Esophagus squamous epithelium (tissue), 5 donors: ENCODE measurements at places on chromosomes 1 and 21.

DNA sequence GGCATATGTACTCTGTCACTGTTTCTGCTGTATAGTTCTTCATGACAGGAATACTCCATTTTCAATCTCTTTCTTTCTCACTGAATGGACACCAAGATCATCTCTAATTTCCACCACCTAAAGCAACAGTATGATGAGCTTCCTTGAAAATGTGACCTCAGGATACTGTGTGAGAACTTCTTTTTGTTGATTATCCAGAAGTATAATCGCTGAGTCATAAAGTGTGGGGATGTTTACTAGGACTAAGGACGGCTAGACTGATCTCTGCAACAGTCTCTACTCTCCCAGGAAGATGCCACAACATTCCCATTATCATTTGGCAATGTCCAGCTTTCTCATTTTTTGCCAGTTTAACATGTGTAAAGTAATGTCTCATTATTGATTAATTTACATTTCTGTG, 70.3 kb downstream of the TNFSF18 start:
- no peak for DNase-seq

- DNase-seq = no peak
These were observed 201.1 kb downstream of the DAB1 start for GRCh38 chr1:57222801-57223200.

DNA sequence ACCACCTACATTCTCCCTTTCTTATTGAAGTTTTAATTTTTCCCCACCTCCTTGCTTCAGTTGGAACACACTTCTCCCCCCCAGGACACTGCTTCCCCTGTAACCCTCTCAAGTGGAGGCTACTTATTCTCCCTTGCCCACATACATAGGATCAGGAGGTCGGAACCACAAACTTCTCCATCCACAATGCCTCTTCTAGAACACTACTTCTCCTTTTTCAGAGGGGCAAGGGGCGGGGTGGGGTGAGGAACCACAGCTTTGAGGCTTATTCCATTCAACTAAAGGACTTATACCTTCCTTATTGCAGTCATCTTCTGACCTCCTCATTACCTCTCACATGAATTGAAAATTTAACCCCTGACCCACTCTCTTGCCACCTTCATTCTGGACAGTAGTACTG, 81.3 kb downstream of the NEK7 start:
- peak; percentile 5 for DNase-seq

DNA sequence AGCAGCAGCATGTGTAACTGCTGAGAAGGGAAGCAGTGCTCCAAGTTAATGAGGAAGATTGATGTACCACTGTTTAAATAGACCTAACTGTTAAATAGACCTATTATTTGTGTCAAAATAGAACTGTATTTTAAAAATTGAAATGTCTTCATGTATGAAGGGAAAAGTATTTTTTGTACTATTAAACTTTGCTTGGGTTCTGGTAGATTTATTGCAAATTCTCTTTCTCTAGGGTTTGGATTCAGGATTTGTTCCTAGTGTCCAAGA, 128.3 kb downstream of the OSBPL9 start:
- DNase-seq = no peak

- DNase-seq = no peak
These were observed 441.9 kb upstream of the ZRANB2 start for GRCh38 chr1:71522721-71523120.

DNA sequence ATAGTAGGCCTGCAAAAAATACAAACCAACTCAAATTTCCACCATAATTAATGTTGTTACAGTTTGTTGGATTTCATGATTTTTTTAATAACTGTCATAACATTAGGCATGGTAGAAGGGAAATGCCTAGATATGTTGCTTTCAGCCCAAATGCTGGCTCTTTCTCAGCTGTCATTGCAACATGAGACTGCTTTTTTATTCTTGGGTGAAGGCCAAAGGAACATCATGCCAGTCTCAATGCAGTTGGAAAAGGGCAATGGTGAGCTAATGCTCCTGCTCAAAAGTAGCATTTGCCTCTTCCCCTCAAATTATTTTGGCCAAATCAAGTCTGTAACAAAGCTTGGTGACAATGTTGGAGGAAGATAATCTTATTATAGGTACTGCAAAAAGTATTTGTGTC, 877.7 kb upstream of the PRMT6 start:
- DNase-seq = no peak

- DNase-seq = no peak
These were observed 3.8 kb downstream of the COLGALT2 start for GRCh38 chr1:184033711-184034167.

DNA sequence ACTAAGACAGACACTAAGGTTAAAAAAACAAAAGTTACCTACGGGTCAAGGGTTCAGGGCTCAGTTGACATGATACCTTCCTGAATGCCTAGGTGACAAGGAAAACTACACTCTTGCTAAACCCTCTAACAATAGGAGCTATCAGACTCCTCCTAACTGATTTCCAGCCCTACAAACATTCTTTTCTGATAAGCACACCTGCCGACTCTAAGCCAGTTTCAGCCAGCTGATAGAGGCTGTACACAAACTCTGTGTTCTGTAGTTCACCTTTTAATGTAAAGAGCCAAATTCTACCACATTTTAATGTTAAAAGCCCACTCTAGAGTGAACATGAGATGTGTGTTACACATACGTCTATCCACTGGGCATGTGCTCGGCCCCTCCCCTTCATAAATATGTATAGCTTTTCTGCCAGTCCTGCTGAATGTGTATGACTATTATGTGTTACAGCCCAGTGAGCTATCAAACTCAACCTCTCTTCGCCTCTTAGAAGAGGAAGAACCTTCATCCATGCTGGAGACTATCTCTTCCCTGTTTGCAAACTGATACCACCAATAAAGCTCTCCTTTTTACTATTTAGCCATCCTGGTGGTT, 40.0 kb upstream of the FAM163A start:
- no peak for DNase-seq

DNA sequence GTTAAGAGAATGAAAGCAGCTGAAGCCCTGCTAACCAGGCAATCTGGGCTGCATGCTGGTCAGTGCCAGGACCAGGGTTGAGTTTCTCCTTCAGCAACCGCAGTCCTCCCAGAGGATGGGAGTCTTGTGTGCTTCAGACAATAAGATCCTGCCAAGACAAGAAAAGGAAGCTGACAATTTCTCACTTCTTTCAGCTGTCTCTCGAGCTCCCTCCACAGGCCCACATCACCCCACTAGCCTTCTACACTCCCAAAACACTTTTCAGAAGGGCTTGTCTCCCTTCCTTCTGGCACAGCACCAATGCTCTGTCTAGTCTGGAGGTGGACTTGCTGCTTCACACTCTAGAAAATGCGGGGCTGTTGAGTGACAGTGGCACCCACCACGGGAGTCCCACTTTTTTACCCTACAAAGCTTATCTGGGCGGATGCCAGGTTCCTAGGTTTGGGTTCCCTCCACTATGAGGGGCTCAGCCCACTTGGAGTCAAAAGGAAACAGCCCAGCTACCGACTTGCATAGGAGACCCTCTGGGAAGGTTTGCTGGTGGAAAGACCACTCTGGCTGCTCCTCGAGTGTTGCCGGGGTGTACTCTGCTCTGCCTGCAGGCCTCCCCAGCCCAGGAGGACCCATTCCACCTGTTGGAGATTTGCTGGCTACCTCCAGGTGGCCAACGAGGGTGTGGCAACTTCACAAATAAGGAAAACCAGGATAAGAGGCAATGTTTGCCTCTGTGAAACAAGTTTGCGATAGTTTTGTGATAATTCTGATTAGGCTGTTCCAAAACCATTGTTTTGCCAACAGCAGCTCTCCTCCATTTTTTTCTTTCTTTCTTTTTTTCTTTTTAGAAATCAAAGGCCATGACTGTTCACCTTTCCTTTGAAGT, 68.9 kb downstream of the TENT5C start:
- DNase-seq = no peak

GRCh38 chr1:227761621-227762230, 26.5 kb downstream of the SNAP47 start:
- no peak for DNase-seq

GRCh38 chr1:21051177-21051825, 125.4 kb downstream of the EIF4G3 start:
- no peak for DNase-seq

DNA sequence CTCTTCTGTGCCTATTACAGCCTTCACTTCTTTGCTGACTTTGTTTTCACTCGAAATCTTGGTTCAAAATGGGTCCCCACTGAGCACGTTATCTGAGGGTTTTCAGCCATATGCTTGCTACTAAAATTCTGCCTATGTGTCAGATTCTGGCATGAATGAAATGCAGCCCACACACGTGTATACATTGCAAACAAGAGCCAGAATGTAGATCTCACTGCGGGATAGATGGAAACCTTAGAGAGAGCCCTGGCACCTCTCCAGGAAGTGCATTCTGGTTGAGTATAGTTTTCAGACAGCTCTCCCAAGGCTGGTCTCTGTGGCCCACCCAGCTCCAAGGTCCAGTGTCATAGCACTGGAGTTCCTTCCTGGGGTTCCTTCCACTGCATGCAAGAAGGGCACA, 234.7 kb upstream of the GJB5 start:
- no peak for DNase-seq

GRCh38 chr1:226945858-226946245, 5.8 kb downstream of the COQ8A start:
- DNase-seq = no peak

- no peak for DNase-seq
These were observed 35.6 kb upstream of the MAB21L3 start for GRCh38 chr1:116075575-116075974.

DNA sequence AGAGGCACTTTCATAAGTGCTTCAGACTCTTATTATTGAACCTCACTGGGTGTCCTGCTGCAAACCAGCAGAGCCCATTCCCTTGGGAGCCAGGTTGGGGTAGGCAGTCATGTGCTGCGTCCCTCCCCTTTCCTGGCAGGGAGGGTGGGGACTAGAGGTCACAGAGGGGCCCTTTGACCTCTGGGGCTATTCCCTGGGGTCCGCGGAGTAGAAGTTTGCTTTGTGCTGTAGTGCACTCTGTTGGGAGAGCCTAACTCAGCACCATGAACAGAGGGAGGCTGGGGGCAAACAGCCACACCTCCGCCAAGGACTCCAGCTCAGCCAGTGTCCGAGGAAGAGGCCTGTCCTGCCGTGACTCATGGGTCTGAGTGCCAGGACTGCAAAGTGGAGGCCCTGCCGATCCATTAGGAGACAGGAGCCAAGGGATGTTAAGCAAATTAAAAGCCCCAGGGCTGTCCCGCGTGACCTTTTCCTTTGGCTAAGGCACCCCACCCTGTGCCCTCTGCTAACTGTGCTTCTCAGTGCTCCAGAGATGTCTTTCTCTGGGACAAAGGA, 3.0 kb upstream of the IGSF21 start:
- DNase-seq = no peak

DNA sequence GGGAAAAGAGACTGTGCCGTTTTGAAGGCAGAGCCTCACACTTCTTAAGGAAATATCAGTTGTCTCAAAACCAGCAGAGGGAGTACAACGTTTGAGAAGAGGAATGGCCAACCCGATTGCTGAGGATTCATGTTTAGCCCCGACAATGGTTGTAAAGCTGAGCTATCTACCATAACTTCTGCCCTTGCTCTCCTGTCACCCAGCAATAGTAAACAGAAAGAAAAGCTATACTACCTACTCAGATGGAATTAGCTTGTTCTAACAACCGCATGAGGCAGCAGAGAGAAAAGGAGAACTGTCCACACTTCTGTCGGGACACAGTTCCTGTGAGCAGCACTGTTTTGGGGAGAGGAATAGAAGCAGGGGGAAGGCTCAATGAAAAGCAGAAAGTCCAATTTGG, 91.2 kb downstream of the SLC45A1 start:
- no peak for DNase-seq

DNA sequence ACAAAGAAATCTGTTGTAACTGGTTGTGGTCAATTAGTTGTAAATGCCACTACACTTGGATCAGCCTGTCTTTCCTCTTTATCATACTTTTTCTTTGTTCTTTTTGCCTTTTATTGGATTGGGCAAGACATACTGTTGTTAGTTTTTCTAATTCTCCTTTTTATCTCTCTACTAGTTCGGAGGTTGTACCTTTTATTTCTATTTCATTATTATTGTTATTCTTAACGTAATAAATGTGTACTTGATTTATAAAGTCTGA, 59.2 kb downstream of the IVNS1ABP start:
- no peak for DNase-seq

GRCh38 chr1:86062453-86062852, 94.1 kb downstream of the COL24A1 start:
- DNase-seq = no peak

GRCh38 chr1:64651841-64652240, 93.0 kb upstream of the RAVER2 start:
- DNase-seq = no peak

DNA sequence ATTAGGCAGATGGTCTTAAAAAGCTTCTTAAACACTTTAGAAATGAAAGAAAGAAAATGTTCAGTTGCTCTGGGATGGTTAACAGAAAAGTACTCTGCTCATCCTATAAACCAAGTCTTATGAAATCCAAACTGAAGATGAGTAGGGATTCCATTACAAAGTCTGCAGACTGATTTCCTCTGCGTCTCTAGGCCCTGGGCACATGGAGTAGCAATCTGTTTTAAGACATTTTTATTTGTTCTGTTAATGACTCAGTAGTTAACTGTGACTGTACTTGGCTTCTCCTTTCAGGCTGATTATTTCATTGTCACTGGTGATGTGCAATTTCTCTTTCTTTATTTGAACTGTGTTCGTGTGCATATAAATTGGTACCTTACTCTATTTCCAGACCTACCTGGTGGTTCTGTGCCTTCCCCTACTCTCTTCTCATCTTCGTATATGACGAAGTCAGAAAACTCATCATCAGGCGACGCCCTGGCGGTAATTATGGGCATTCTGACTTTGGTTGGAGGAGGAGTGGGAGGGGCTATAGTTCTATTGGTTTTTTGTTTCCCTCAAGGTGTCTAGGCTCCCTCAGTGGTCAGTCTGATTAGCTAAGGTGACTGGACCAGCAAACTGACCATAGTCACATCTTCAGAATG, 30.6 kb downstream of the ATP1A1 start:
- no peak for DNase-seq

- DNase-seq = no peak
These were observed 22.8 kb downstream of the NEK7 start for GRCh38 chr1:198179556-198179981.

- DNase-seq = no peak
These were observed 57.0 kb downstream of the GPR161 start for GRCh38 chr1:168079761-168080160.

DNA sequence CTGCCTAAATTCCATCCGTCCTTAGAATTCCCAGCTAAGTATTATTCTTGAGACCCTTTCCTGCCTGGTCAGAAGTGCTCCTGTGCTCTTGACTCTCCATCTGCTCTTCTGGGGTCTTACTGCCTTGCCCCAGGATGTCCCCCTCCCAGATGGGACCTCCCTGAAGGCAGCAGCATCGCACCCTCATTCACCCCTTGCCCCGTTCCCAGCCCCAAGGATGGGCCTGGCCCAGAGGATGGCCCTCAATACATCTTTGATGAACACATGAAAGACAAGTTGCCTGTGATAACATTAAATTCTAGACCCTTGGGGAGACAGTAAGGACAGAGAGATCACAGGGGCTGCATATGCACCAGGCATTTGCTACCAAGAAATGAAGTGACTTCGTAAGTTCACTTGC, 167.2 kb downstream of the TRABD2B start:
- DNase-seq = no peak

DNA sequence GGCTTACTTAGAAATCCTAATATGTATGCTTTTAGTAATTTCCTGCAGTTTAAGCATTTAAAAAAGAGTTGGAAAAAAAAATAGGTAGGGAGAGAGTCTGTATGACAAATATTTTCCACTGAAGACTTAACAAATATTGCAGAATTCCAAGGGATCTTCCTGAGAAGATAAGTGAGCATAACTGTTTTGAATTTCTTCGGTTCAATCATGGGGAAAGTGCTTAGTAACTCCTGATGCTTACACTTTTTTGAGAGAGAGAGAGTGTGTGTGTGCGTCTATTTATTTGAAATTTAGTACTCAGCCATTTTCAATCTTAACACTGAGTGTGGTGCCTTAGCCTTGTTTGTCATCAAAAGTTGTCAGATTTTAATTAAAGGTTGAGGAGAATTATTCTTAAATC, 18.5 kb downstream of the SON start:
- DNase-seq = no peak
